ENCODE measurements at places on chromosomes 6 and 20. TPM values are rescaled to one million over a fixed set of nuclear protein-coding genes. Genes with fewer than 3 reads are reported as not detected.

Gene NKAPL
- 1.4 TPM for total RNA-seq

DNA sequence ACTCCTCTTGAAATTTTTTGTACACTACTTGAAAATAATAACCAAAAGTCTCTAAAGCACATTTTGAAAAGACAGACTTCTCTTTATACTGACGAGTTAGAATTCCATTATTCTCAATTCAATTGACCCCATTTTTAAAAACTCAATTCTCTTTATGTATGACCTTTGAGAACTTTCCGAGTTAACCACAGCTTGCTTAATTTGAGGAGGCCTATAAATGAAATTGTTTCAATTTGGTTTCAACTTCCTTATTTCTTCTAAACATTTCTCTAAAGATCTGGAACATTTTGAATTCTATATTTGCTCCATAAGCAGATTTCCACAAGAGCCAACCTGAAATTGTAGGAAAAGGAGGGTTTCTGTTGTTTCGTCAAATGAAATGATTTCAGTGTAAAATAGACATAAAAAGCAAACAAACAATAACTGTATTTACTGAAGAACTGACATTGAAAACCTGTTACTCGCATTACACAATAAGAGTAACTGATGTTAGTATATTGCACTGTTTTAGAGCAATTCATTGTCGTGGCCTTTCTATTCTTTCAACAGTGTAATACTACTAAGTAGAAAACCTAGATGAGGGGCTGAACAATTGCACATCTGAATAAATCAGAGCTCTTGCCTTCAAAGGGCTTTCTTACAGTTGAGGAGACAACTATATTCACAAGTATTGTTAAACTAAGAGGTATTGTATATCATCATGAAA is 223.6 kb downstream of the HIVEP2 start:
- DNase-seq = no peak

Gene SAMD10
- 17.4 TPM for total RNA-seq

- no peak for DNase-seq
Observed at GRCh38 chr20:14223806-14224205, 113.6 kb downstream of the FLRT3 start.

Gene PAK1IP1
- total RNA-seq = 14.5 TPM

DNA sequence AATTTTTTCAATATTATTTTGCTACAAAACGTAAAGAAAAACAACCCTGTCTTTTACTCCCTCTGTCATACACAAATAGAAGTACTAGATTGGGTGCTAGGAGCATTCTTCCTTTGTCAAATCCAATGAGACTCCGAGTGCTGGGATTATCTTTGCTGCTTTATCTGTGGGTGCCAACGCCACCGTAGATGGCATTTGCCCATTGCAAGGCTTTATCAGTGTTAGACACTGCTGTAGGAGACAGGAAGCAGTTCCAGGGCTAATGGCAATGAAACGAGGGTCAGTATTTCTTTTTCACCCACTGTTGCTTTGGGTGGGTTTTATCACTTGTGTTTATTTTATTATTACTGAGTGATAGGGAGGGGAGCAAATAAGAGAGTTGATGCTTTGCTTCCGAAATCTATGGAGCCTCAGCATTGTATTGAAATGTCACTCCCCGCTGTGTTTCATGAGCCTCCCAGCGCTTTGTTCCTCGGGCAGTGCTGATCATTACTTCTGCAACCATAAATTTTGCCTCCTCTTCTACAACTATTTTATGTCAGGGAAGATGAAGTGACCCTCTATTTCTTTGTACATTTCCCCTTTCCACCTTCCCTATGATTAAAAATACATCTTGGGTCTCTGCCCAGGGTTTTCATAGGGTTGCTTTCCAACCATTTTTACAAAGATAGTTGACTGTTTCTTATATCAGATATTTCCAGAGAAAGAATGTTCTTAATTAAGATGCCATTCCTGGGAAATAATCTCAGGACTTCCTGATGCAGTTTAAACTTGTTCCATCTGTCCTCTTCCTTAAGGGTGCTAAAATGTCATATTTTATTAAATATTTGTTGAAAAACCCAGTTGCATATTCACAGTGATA is 86.7 kb upstream of the LAMP5 start:
- no peak for DNase-seq

Gene MUCL3
- not detected for total RNA-seq
